ENCODE measurements at places on chromosomes 6 and 20.

- DNase-seq: no peak
These were observed 85.0 kb upstream of the CEP85L start for GRCh38 chr6:118736440-118736839.

DNA sequence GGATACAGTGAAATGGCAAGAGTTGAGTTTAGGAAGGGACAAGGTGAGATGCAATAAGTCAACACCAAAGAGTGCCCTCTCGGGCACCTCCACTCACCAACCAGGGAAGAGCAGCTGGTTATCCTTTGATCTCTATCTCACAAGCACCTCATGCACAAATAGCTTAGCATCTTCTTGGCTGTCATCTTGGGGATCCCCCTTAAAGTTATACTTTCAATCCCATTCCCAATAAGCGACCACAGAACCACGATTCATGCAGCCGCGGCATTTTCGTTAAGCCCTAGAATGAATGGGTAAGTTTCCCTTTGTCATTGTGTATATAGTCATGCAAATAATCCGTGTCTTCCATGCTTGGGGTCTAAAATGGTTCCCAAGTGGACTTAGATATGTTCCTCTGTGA is 73.5 kb downstream of the ADTRP start:
- no peak for DNase-seq

GRCh38 chr6:99318566-99318965 is 30.9 kb downstream of the FAXC start:
- DNase-seq: no peak

GRCh38 chr6:137734005-137734874 is 132.8 kb upstream of the TNFAIP3 start:
- no peak for DNase-seq

- no peak for DNase-seq
These were observed 542.0 kb upstream of the MARCKS start for GRCh38 chr6:113315165-113315564.

Data from SJSA1 (cell line).